ENCODE measurements at places on chromosomes 5 and 9. TPM values are rescaled to one million over a fixed set of nuclear protein-coding genes. Genes with fewer than 3 reads are reported as not detected.
A peak's percentile ranks its signal among the peaks of the same experiment; 100 is the strongest.

DNA sequence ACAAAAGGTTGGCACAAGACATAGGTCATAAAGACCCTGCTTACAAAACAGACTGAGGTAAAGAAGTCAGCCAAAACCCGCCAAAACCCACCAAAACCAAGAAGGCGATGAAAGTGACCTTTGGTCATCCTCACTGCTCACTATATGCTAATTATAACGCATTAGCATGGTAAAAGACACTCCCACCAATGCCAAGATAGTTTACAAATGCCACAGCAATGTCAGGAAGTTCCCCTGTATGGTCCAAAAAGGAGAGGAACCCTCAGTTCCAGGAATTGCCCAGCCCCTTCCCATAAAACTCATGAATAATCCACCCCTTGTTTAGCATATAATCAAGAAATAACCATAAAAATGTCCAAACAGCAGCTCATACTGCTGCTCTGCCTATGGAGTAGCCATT lies 27.7 kb downstream of the MLLT3 start:
- no peak for DNase-seq

GRCh38 chr5:169181814-169182213 lies 119.1 kb downstream of the SLIT3 start:
- DNase-seq = no peak

- DNase-seq = no peak
Observed at GRCh38 chr5:95086927-95087815, 197.7 kb downstream of the MCTP1 start.

- DNase-seq = no peak
Observed at GRCh38 chr5:89043676-89044075, 160.7 kb upstream of the MEF2C start.

- no peak for DNase-seq
Observed at GRCh38 chr5:137933491-137933911, 44.2 kb downstream of the PKD2L2 start.

DNA sequence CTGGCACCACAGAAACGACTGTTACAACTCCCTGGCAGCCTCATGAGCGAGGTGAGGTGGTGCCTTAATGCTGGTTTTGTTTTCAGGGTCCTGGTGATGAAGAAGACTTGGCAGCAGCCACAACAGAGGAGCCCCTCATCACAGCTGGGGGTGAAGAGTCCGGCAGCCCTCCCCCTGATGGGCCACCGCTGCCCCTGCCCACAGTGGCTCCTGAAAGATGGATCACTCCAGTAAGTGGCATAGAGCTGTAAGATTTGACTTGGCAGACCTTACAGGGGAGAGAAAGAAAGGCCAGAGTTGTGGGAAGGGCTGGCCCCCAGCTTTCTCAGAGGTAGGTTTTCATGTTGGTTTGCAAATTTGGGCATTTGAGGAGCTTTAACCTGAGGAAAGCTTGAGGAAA lies 72.2 kb downstream of the COL15A1 start:
- DNase-seq = no peak

- DNase-seq = no peak
Observed at GRCh38 chr9:118644066-118644465, 725.2 kb downstream of the BRINP1 start.

GRCh38 chr9:114348906-114349482 lies 19.3 kb downstream of the ORM2 start:
- DNase-seq = peak; percentile 66

DNA sequence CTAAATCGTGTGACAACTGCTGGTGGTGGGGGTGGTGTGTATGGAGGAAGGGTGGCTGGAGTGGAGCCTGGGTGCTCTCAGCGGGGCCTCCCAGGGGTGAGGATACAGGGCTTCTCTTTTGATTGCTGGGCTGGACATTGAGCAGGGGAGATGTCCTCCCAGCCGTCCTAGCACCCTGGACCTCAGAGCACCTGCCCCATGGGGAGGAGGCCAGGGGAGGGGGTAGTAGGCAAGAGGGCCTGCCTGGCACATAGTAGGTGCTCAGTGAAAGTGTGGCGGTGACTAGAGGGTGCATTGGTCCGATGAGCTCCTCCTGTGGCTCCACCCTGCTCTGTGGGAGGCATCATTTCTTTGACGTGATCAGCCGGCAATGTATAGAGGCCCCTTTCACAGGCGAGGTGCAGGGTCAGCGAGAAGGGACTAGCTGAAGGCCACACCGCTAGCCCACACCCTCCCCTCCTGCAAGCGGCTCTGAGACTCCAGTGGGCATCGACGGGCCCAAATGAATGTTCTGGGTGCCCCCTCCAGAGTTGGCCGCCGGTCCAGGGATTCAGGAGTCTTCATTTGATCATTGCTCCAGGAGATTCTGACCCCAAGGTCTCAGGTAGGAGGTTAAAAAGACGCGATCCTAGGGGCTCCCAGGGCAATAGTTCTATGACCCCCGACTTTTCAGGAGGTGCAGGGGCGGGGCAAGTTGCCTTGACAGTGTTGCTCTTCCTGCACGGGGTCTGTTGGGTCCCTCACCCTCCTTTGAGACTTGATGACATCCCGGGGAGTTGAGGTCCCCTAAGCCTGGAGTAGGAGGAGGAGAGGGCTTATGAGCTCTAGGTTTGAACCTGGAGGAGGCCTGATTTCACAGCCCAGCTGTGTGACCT lies 255.5 kb downstream of the PBX3 start:
- no peak for DNase-seq

DNA sequence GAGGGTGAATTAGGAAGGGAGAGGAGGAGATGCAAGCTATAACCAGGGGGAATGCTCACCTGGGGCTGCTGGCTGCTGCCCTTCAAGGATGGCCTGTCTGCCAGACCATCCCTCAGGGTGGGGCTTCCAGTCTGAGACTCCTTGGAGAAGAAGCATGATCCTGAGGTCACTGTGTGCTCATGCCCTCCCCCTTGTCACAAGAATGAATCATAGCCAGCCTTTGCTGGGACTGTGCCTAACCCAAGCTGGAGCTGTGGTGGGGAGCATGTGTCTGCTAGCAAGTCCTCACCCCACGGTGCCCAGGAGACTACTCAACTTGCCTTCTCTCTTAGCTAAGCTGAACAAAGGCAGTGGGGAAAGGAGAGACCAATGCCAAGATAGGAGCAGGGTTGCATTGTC lies 463.6 kb downstream of the SPOCK1 start:
- no peak for DNase-seq

DNA sequence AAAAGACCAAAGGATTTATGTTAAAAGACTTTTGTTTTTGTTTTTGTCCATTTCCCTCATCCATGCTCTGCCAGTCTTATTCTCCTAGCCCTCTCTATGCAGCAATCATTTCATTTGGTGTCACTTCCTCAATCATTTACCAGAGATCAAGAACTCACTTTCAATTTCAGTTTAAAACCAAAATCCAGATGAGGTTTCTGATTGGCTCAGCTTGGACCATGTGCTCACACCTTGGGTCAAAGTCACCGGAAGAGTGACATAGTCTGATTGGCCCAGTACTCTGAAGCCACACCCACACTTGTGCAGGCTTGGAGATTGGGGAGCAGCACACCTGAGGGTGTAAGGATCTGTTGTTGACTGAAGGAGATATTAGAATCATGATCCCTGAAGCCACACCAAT lies 79.6 kb downstream of the TLR4 start:
- DNase-seq = no peak

- DNase-seq = no peak
Observed at GRCh38 chr5:172493906-172494305, 39.6 kb upstream of the SH3PXD2B start.

GRCh38 chr5:39919876-39920275 lies 495.1 kb upstream of the DAB2 start:
- no peak for DNase-seq

DNA sequence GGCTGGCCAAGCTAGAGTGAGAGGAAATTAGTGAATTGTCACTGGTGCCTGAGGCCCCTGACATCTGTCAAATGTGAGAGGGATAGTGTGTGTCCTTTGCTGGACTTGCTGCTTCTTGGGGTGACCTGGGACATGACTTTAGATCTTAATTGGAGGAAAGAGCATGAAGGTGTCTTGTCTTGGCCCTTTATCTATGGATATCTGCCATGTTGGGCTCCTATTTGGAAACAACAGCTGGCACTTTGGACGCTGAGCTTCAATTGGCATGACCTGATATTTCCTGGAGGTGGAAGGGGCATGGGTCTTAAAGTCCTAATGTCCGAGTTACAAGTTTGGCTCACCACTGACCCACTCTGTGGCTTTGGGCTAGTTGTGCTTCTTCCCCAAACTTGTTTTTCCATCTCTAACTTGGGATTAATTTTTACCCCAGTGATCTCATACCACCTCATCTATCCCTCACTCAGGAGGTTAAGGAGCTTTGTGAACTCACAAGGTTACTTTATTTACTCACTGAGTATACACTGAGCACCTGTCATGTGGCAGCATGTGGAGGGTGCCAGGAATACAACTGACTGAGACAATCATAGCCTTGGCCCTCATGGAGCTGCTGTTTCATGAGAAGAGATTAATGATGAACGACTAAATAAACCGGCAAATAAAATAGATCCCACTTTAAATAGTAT lies 30.1 kb upstream of the CXCL14 start:
- DNase-seq = peak; percentile 2

- no peak for DNase-seq
Observed at GRCh38 chr9:2616692-2617377, 4.8 kb upstream of the VLDLR start.

DNA sequence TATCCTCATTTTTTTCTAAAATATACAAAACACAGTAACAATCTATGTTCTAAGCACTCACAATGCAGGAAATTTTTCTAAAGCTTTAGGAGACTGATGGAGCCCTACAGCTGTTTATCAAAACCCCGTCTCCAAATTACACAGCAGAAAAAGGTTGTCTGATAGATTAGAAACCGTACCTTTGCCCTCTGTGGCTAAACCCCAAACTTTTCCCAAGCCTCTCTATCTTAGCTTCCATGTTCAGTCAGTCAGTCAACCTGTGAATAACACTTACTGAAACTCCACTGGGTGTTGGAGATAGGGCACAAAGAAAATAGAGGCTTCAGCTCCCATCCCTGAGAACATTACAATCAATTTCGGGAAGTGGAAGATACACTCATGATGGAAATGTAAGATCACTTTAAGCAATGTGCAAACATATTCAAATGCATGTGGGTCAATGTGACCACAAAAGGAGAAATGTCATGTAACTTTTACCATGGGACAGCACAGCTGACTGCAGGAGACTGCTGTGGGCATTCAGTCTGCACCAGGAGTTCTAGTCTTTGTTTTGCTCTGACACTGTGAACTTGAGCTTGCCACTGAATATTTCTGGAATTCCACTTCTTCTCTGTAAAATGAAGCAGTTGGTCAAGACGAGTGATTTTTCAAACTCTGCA lies 279.5 kb upstream of the PIK3R1 start:
- no peak for DNase-seq

DNA sequence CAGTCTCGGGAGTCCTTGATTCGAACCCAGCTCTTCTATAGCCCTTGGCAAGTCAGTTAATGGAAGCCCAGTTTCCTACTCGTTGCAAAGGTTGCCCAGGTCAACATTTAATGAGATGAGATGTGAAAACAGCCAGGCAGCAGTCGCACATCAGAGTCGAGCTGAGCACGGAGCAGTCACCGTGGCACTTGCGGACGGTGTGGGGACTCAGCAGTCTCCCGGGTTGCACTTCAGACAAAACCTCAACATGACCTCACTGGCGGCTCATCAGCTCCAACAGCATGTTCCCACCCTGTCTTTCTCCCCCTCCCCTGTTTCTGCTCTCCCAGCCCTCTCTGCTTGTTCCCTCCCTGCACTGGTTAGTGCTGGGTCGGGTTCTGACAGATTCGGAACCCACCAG lies 35.8 kb downstream of the UBE2QL1 start:
- DNase-seq = no peak

GRCh38 chr5:179416114-179416822 lies 71.0 kb upstream of the ADAMTS2 start:
- DNase-seq = peak; percentile 19

DNA sequence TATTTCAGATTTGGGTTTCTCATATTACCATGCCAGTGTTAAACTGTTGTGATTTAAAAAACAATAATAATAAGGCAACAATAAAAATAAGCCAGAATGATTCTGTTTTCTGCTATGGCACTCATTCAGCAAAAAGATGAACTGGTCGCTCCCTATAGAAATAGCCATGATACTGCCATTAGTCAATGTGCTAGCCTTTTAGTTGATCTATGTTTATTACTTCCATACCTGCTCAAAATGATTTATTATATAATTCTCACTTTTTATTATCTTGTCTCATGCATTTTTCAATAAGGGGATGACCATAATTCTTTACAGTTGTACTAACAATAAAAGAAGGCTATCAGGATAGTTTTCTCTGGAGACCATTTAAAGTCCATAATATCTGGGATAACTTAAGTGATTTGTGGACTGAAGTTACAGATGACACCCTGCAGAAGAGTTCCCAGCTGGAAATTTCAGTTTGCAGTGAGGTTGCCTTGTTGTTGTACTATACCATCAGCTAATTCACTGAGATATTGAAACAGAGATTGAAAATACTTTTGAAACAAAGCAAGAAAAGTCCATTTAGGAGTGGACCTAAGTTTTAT lies 334.3 kb downstream of the GABRB2 start:
- DNase-seq = no peak

- DNase-seq = no peak
Observed at GRCh38 chr9:135584934-135585333, 23.4 kb downstream of the PAEP start.

DNA sequence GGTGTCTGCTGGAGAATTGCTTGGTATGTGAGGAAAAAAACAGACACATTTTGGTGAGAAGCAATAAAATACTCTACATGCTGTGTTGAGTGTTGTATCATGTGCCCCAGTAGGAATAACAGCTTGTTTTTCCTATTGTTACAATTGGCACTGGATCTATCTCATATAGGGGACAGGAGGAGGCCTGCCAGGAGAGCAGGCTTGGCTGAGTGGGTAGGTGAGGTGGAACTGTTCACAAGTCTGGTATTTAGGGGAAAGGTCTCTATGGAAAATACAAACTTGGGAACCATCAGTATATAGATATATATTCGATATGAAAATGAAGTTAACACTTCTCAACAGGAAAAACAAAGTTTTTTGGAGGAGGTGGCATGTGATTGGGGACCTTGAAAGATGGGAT lies 9.5 kb upstream of the SH3TC2 start:
- no peak for DNase-seq

GRCh38 chr5:6907320-6907918 lies 194.2 kb downstream of the TENT4A start:
- DNase-seq = no peak

GRCh38 chr9:111190347-111190746 lies 139.7 kb downstream of the OR2K2 start:
- DNase-seq = no peak

GRCh38 chr9:3246241-3246640 lies 279.6 kb downstream of the RFX3 start:
- DNase-seq = no peak

- DNase-seq = no peak
Observed at GRCh38 chr5:111236995-111237394, 12.8 kb downstream of the CAMK4 start.

GRCh38 chr5:115850744-115851416 lies 9.1 kb downstream of the AP3S1 start:
- no peak for DNase-seq

- no peak for DNase-seq
Observed at GRCh38 chr9:129694243-129694646, 28.8 kb downstream of the PRRX2 start.

Gene HTR4
- not detected for total RNA-seq

Gene ESM1
- not detected for total RNA-seq

Gene FBP2
- total RNA-seq = not detected

Gene SLIT3
- total RNA-seq = 0.86 TPM

Gene PCDHA9
- 0.36 TPM for total RNA-seq

Gene PAEP
- not detected for total RNA-seq

Gene RFX3
- 22.6 TPM for total RNA-seq

Gene RFK
- total RNA-seq = 10.6 TPM

Gene CCDC187
- total RNA-seq = not detected

Gene IL7R
- total RNA-seq = 0.25 TPM
